ENCODE measurements at places on chromosomes 13 and 19.

DNA sequence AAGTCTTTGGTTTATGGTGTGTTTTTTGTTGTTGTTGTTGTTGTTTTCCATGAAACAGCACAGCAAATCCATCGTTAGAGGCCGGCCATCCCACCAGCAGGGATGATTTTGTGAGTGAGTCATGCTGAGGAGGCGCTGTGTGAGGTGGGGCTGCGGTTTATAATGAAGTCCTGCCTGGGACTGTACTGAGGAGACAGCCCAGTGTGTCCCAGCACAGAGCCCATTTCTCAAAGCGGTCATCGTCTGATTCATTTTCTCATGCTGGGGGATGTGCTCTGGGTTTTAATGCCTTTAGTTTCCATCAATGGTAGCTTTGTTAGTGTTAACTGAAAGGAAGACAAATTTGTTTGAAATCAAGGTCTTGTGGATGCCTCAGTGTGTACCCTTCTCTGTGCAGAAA lies 129.3 kb upstream of the SERP2 start:
- DNase-seq, result no peak

DNA sequence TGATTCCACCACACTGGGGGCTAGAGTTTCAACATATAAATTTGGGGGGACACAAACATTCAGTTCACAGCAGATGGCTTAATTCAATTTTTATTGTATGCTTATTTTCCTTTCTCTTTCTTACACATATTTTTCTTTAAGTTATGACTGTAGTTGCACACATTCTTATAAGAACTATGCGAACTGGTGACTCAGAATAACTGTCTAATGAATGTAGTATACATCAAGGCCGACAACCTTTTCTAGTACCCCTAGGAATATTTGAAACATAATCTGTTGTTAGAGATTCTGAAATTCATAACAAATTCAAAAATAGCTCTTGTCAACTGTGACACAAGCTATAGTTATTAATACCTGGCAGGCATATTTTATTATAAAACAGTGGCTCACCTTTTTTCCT lies 695.6 kb downstream of the PCDH9 start:
- no peak for DNase-seq

DNA sequence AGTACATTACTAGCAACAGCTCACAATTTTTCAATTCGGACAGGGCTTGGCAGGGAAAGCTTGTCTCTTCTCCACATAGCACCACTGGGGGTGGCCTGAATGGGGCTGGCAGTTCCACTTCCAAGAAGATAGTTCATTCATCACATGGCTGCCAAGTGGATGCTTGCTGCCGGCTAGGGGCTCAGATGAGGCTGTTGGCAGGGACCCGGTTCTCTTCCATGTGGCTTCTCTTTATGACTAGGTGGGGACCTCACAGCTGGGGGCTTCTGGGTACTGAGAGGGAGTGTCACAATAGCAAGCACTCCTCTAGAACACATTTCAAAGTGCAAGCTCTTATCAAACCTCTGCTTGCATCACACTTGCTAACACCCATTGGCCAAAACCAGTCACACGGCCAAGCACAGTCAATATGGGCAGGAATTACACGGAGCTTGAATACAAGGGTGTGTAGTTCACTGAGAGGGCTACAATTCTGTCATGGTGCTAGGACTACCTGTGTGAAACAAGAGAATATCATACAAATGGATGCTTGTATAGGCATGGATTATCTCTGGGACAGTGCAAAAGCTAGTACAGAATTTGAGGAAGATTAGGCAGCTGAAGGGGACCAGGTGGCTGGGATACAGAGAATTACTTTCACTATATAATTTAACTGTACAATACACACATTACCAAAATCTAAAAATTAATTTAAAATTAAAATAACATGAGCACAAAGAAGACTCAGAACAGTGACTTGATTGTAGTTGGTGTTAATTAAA lies 32.3 kb downstream of the ATP7B start:
- DNase-seq, result no peak

DNA sequence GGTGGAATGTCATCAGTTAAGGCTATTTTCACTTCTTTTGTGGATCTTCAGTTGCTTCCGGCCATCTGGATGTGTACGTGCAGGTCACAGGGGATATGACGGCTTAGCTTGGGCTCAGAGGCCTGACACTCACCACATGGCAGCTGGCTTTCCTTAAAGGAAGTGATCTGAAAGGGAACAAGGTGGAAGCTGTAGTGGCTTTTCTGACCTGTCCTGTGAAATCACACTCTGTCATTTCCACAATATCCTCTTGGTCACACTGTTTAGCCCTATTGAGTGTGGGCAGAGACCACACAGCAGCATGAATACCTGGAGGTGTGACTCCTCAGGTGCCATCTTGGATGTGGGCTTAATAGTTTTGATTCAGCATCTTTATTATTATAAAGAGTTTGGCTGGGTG lies 4.5 kb upstream of the BAX start:
- no peak for DNase-seq

DNA sequence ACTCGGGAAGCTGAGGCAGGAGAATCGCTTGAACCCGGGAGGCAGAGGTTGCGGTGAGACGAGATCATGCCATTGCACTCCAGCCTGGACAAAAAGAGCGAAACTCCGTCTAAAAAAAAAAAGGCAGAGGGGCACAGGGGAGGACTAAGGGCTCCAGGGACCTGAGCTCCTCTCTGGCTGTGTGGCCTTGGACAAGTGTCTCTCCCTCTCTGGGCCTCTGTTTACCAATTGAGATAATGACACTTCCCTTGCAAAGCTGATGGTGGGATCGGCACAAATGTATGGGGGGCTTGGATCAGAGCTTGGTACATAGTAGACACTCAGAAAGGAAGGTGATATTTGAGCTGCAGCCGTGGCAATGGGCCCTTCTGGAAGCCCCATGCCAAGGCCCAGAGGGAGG lies 11.4 kb upstream of the SPACA4 start:
- DNase-seq, result no peak

GRCh38 chr13:21074546-21074945 lies 13.2 kb upstream of the LATS2 start:
- DNase-seq, result no peak

DNA sequence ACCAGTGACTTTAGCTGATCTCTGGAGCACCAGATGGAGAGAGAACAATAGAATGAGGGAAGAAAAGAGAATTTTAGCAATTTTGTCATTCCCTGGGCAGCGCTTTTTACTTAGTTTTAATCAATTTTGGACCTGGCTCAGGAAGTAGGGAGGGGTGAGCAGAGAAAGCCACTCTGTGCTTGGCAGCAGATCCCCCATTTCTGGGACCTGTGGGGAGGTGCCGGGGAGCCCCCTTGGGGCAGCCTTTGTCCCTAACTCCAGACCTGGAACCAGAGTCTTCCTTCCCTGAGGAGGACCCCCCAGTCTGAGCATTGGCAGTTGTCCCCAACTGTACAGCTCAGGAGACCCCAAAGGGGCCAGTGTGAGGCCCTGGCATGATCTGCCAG lies 10.5 kb downstream of the LYL1 start:
- no peak for DNase-seq

DNA sequence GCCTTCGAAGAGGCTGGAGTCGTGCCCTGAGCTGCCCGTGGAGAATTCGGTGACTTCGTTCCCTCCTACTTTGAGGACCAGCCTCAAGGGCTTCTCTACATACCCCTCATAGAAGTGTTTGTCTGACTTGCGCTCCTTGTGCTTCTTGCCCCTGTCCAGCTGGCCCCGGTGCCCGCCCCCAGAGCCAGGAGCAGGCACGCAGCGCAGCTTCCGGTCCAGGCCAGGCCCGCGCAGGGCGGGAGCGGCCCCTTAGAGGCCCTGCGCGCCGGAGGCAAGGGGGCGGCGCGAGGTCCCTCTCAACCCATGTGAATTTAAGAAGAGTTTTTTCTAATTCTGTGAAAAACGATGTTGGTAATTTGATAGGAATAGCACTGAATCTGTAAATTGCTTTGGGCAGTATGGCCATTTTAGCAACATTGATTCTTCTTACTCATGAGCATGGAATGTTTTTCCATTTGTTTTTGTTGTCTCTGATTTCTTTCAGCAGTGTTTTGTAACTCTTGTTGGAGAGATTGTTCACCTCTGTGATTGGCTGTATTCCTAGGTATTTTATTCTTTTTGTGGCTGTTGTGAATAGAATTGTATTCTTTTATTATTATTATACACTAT lies 46.9 kb upstream of the SOX21 start:
- no peak for DNase-seq

DNA sequence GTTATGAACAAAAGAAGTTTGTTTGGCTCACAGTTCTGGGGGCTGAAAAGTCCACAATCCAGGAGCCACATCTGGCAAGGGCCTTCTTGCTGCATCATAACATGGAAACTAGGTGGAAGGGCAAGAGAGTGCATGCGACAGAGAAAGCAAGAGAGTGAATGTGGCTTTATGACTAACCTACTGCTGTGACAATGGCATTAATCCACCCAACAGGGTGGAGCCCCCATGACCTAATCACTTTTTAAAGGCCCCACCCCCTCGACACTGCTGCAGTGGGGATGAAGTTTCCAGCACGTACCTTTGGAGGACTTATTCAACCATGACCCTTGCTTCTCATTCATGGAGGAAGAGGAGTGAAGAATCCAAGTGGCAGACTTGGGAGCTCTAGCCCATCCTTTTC lies 30.0 kb upstream of the RFXAP start:
- DNase-seq, result no peak

GRCh38 chr19:2317300-2317699 lies 9.3 kb upstream of the LINGO3 start:
- no peak for DNase-seq

DNA sequence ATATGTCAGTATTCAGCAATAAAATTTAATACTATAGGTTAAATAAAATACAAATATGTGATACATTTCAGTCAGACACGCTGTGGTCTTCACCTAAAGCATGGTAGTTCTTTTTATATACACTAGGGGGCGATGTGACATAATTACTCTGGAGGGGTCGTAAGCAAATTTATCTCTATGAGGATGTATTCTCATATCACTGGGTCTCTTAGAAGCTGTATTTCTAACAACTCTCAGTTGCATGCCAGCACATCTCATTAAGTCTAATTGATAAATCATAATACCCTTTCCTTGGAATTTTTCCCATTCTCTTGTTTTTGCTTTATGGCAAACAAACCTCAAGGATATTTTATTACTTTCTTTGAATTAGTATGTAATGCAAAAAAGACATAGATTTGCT lies 3.9 kb upstream of the PCDH17 start:
- DNase-seq, result no peak

- no peak for DNase-seq
Measured at GRCh38 chr13:113763961-113764792, 5.2 kb downstream of the TMEM255B start.

DNA sequence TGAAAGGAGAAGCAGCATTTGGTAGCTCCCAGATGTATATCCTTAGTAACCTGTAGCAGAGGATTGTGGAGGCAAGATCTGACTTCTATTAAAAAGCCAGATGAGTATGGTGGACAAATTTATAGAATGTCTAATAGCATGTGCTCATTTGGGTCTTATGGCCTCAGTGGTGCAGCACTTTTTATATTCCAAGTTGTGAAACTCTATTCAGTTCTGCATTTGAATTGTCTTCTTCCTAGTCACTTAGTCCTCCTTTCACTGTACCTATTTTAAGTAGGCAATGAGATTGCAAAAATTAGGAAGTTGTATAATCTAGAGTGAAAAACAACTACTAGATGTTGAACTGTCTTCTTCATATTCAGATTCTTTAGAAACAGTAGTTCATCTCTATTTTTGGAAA lies 412.5 kb upstream of the PCDH9 start:
- DNase-seq, result no peak

GRCh38 chr13:57739089-57739488 lies 107.5 kb downstream of the PCDH17 start:
- no peak for DNase-seq

- no peak for DNase-seq
Measured at GRCh38 chr13:105962080-105962479, 573.4 kb downstream of the EFNB2 start.

DNA sequence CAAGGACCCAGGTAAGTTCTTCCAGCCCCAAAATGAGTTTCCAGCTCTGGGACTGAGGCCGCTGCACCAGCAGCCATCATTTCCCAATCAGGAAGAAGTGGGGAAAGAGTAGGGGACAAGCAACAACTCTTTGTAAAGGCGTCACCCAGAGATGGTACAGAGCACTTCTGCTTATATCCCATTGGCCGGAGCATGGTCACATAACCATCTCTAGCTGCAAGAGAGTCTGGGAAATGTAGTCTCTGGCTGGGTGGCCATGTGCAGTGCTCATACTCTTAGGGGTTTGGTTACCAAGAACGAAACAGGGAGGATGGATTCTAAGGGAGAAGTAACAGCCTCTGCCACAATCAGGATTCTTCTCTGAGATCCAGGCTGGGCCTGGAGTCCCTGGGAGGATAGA lies 26.3 kb downstream of the CKM start:
- no peak for DNase-seq

- no peak for DNase-seq
Measured at GRCh38 chr13:84413016-84413415, 530.7 kb upstream of the SLITRK1 start.

DNA sequence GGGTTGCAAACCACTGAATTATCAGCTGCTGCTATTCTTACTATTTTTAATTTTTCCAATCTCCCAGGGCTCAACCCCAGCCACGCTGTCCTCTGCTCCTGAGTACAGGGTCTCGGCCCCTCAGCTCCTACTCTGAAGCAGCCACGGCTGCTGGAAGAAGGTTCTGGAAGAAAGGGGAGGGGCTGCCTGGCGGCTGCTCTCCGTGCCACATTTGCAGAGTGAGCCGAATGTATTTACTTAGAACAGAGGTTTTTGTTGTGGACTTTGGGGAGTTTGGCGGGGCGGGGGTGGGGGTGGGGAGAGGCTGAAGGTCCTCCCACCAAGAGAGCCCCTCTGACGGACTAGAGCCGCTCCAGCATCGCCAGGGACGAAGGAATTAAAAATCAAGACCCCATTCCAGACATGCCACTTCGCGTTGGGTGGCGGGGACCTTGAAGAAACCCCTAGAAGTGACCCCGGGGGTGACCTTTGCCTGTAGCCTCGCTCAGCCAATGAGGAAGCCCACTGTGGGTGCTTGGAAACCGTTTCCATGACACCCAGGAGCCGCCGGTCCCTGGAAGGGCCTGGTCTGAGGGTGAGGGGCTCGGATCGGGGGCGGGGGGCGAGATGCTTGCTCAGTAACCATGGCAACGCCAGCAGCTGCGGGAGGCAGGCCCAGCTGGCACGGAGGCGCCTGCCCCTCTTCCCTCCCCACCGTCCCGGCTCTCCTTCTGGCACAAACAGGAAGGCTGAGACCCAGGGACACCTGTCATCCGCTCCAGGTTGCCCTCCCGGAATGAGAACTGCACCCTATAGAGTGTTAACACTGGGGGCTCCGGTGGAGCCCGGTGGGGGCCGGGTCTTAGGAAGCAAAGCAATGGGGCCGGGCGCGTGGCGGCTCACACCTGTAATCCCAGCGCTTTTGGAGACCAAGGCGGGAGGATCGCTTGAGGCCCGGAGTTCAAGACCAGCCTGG lies 54.2 kb upstream of the PTPRS start:
- no peak for DNase-seq

GRCh38 chr19:47049307-47049700 lies 880 bp upstream of the TMEM160 start:
- DNase-seq, result no peak

GRCh38 chr13:47025791-47026447 lies 129.1 kb upstream of the HTR2A start:
- DNase-seq, result no peak
